ENCODE measurements at places on chromosomes 1 and 21. TPM values are rescaled to one million over a fixed set of nuclear protein-coding genes. Genes with fewer than 3 reads are reported as not detected.

The ABCA4 gene
- not detected for total RNA-seq

The SEMA6C gene
- 3.3 TPM for total RNA-seq

The TSPAN1 gene
- total RNA-seq = 31.2 TPM

The GBP6 gene
- total RNA-seq = 0.08 TPM

The CLCA4 gene
- total RNA-seq = not detected

The ZSWIM5 gene
- total RNA-seq = 22.0 TPM

The EEIG2 gene
- 8.3 TPM for total RNA-seq

The DISP1 gene
- total RNA-seq = 20.0 TPM

The CD1D gene
- total RNA-seq = 1.1 TPM

The PLA2G2F gene
- total RNA-seq = not detected

The SHE gene
- total RNA-seq = 18.3 TPM

The HSPG2 gene
- 558 TPM for total RNA-seq

The OR2T8 gene
- total RNA-seq = not detected

The CFHR3 gene
- total RNA-seq = 0.11 TPM

The CELA2A gene
- total RNA-seq = 1.6 TPM

The SLC1A7 gene
- total RNA-seq = not detected

The IFNLR1 gene
- total RNA-seq = 3.9 TPM

The ESRRG gene
- 7.8 TPM for total RNA-seq

The ACTA1 gene
- total RNA-seq = not detected

The VAV3 gene
- 4.1 TPM for total RNA-seq

The CACNA1S gene
- total RNA-seq = not detected

The SPATA46 gene
- total RNA-seq = not detected

The PLA2G2A gene
- 3.6 TPM for total RNA-seq

The SYTL1 gene
- 0.22 TPM for total RNA-seq

The FNDC10 gene
- 73.6 TPM for total RNA-seq

The LAMB3 gene
- 64.1 TPM for total RNA-seq

The WDR64 gene
- not detected for total RNA-seq

The AJAP1 gene
- 0.50 TPM for total RNA-seq

The TPTE gene
- not detected for total RNA-seq

The TTC22 gene
- total RNA-seq = 2.1 TPM

The PIK3CD gene
- 12.7 TPM for total RNA-seq

The RGSL1 gene
- not detected for total RNA-seq

The SLAMF9 gene
- not detected for total RNA-seq

The CD247 gene
- total RNA-seq = 0.88 TPM

The CFAP74 gene
- 1.6 TPM for total RNA-seq

The AP4B1 gene
- 16.0 TPM for total RNA-seq

The SHISAL2A gene
- not detected for total RNA-seq

The FDPS gene
- 2,334 TPM for total RNA-seq
